RWPE1 (cell line): ENCODE measurements at places on chromosomes 11 and 22.

GRCh38 chr11:34433899-34434298, 4.8 kb upstream of the CAT start:
- DNase-seq: no peak

GRCh38 chr11:45577752-45578151, 87.7 kb downstream of the CHST1 start:
- DNase-seq: no peak

DNA sequence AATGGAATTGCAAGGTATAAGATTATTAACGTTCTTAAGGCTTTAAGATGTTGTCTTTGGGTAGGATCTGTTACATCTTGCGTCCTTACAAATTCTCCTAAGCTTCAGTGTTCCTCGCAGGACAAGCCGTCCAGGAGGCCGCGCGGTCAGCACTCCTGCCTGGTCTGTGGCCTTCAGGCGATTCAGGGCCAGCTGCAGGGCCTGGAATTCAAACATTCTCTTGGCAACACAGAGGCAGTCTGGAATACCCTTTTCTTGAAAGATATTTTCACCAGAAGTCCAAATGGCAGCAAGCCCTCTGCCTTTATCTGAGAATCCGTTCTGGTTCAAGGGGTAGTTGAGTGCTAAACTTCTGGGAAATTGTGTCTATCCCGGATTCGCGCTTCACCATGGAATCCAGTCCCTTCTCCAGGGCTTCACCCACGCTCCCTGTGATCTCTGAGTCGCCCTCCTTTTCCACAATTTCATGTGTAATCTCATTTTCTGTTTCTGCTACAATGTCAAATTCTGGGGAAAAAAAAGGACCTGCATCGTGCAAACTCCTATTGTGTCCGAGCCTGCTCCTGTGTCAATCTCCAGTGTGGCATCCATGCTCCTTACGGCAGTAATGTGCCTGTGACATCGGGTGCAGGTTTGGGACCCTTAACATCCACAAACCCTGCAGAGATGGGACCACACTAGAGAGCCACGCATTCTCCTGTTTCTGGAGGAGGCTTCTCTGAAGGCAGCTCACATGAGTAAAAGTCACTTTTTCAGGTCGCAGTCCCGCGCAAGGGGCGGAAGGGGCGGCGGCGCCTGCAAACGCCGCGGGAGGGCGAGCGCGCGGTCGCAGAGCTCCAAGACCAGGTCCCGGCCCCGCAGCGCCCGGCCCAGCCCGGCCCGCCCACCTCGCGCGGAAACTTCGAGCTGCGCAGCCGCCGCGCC, 25.4 kb upstream of the SORL1 start:
- DNase-seq: no peak

DNA sequence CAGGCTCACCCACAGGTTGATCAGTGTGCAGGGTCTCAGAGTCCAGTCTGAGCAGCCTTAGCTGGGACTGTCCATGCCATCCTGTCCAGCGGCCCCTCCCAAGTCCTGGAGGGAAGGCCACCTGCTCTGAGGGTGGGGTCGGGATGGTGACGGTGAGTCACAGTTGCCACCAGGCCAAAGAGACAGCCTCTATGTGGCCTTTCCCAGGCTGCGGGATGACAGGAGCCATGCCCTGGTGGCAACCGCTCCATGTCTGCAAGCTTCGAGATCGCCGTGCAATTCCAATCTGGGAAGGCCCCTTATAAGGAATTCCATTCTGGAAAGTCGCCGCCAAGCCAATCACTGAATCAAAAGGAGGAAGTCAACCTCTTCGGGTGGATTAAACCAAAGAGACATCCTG, 47.5 kb downstream of the RTL6 start:
- no peak for DNase-seq

DNA sequence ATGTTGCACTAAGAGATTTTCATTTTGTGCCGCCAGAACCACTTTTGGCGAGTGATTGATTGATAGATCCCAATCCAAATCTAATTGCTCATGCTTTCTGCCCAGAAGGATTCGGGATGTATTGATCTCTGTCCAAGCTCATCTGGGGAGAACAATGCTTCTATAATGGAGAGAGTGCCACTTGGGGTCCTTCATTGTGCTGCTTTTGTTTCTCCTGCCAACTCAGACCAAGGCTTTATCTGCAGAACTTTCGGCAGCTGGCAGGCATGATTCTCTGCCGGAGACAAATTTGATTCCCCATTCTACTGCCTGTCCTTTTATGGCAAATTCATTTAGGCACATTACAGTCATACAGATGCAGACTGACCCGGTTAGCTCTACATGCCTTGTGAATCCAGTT, 62.9 kb upstream of the NTM start:
- no peak for DNase-seq

GRCh38 chr11:76832361-76832760, 28.4 kb upstream of the ACER3 start:
- no peak for DNase-seq

DNA sequence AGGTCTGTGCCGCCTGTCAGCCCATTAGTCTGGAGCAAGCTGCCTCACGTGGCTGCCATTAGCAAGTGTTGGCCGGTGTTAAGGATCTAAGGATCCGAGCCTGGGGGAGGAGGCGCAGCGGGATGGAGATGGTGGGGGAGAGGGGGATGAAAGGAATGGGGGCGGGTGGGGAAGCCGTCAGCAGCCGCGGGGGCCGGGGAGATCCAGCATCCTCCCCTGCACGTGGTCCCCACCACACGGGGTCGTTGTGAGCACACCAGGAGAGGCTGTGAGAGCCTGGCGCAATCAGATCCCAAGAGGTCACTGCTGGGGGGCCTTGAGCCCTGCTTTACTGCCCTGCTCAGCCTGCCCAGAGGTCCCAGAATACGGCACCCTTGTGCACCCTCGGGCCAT, 7.3 kb downstream of the CABP7 start:
- no peak for DNase-seq

DNA sequence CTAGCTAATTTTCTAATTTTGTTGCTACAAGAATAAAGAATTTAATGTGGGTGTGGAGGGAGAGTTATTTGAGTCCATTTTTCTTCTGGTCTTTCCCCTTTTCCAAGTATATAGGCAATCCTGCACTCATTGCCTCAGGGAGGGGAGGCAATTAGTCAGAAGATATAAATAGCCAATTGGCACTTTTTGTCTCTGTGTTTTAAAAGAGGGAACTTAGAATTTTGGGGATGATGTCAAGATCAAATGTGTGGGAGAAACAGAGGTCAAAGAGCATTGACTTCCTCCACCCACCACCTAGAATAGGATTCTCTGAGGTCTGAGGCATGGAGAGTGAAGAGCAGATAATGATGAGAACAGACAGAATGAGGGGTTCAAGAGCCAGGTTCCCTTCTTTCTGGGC, 120.3 kb upstream of the ZC3H12C start:
- DNase-seq: no peak

- DNase-seq: no peak
These were observed 48.1 kb upstream of the GRAMD1B start for GRCh38 chr11:123381817-123382554.

GRCh38 chr11:2909133-2909902, 19.9 kb downstream of the PHLDA2 start:
- DNase-seq: no peak

DNA sequence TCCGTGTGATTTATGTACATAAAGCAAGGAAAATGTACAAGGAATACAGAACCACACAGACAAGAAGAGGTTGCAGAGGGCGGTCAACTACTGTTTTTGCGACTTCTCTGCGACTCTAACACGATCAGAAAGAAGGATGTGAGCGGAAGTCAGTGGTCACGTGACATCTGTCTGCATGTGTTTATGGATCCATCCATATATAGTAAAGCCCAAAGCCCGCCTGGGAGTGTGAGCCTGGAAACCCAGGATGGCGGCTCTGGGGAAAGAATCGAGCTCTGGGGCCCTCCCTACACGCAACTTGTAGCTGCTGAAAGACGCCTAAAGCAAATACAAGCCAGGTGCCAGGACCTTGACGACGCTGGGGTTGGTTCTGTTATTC, 8.8 kb downstream of the OSBPL5 start:
- DNase-seq: no peak

DNA sequence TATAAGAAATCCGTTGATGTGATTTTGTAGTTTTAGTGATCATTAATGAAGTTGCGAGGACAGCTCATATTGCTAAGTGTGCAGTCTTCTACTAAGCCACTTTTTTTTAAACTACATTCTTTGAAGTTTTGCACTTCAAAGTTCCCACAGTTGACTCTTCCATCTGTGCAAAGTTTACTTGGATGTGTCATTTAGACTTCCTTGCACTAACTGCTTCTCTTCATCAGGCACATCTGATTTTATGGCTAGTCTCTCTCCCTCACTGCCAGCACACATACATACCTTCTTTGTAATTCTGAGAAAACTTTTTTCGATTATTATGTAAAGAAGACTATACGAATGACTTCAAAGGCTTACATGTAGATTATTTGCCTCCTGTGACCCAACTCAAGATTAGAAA, 250.0 kb downstream of the DYNC2H1 start:
- no peak for DNase-seq

- DNase-seq: no peak
These were observed 407.3 kb upstream of the CCDC90B start for GRCh38 chr11:83693306-83693992.

GRCh38 chr22:38461057-38461413, 6.0 kb upstream of the KCNJ4 start:
- no peak for DNase-seq

DNA sequence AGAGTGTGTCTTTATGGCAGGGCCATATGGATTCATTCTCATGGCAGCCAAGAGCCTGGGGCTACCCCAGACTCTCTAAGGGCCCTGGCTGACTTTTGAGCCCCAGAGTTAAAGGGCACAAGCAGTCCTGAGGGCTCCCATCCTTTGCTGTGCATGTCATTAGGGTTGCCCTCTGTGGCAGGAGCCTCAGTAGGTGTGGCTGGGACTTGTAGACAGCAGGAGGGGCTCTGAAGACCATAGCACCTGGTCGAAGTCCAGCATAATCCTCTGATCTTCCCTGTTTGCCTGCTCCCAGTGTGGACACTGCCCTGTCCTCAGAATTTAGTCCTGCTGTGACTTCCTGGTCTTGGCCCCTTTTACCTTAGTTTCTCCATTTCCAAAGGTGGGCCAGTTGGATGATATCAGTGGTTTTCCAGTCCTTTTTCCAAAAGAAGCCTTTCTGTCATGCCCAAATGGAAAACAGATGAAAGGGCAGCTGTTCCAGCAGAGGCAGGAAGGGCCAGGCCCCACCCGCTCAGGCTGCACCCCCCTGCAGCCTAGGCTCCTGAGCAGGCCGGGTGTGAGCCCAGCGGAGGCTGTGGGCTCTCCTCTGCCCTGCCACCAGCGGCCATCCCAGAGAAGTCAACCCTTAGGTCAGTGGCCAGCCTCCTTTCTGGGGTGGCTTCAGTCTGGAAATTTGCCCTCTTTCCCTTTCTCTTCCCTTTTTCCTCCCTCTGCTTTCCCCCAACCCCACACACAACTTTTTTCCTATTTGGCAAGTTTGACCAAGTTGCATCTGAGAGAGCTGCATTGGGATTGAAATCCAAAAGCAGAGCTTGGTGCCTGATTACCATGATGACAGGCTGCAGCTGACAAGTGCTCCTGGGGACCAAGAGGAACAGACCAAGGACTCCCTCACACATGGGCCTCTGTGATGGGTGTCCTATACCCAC, 32.8 kb upstream of the SUSD2 start:
- DNase-seq: no peak

DNA sequence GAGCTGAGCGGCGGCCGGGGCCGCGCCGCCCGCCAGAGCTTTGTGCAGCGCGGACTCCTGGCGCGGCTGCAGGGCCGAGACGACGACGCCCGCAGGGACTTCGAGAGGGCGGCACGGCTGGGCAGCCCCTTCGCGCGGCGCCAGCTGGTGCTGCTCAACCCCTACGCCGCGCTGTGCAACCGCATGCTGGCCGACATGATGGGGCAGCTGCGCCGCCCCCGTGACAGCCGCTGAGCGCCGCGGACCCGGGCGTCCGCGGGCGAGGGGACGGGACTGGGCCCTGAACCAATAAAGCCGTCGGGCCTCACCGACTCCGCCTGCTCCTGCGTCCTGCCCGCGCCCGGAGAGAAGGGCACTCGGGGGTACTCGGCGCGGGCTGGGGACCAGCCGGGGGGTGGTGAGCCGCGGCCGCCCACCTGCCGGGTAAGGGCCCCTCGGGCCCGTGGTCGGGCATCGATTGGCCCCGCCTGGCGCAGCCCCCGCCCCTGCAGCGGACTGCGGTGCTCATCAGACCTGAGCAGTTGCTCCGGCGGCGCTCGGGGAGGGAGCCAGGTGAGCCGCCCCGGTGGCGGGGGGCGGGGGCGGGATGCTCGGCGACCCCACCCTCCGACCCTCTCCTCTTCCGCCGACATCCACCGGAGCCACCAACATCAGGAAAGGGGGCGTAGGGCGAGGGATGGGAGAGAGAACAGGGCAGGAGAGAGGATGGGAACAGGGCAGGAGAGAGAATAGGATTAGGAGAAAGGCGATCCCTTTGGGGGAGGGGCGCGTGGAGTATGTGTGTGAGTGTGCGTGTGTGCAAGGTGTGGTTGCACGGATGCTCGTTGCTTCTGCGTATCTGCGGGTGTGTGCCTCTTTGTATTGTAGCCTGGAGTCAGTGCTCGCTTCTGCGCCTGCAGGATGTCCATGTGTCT, at the start of gene TMEM25:
TMEM25 (plus strand) TSS at position 510 of the 914 bp plus-strand sequence. CDS start 610 bp downstream, outside the sequence.
- DNase-seq: peak; percentile 75
